Fibroblast of villous mesenchyme (primary cell): ENCODE measurements at places on chromosomes 13 and 19.

DNA sequence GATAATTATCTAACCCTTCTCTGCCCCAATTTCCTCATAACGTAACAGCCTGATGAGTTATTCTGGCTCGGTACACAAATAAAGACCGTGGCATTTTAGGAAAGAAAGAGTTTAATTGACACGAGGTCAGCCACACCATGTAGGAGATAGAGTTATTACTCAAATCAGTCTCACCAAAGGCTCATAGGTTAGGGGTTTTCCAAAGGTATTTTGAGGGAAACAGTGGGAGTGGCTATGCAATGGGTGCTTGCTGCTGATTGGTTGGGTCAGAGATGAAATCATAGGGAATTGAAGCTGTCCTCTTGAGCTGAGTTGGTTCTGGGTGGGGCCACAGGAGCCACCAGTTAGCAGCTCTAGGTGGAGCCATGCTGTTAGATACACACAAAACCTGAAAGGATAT, 137.5 kb downstream of the FREM2 start:
- no peak for DNase-seq

- DNase-seq, result no peak
Observed at GRCh38 chr19:57362419-57362818, 932 bp upstream of the TRAPPC2B start.

DNA sequence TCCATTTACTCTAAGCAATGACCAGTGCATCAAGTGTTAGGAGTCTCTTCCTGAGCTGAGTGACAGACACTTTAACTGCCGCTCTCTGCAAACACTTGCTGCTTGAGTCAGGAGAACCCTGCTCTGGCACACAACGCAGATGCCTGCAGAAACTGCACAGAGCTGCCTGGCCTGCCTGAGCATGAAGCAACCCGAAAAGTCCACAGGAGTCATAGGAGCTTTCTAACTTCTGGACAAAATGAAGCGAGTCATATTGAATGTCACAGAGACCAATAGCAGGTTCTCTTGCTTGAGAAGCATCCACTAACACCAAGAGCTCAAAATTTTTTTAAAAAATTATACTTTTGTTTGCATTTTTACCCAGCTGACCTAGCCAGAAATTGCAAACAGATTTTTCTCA, 232.4 kb downstream of the LHFPL6 start:
- DNase-seq, result peak; percentile 38

GRCh38 chr19:39110263-39110967, 15.2 kb upstream of the PAK4 start:
- no peak for DNase-seq

GRCh38 chr13:40056898-40057619, 401.6 kb downstream of the COG6 start:
- no peak for DNase-seq
